ENCODE measurements at places on chromosomes 16 and 17.

DNA sequence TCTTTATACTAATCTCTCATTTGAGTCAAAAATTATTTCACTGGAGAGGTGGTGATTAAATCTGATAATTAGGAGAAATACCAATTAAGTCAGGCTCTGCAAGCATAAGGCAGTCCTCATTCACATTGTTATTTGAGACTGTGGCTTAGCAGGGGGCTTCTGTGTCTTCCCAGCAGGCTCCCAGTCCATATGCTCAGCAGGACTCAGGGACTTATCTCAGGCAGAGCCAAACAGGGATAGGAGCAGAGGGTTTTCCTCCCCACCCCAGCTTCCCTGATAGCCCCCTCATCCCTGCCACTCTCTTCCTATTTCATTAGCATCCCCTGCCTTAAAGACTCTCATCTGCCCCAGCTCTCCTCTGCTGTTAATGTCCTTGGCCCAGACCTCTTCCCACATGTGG lies 104.3 kb upstream of the DNAH9 start:
- H3K36me3 ChIP-seq = no peaks in the 10 kb centered on the region
- DNase-seq = no peak
- H3K4me3 ChIP-seq = no peak overlapping the region
- no peaks in the 10 kb centered on the region for H3K27me3 ChIP-seq

DNA sequence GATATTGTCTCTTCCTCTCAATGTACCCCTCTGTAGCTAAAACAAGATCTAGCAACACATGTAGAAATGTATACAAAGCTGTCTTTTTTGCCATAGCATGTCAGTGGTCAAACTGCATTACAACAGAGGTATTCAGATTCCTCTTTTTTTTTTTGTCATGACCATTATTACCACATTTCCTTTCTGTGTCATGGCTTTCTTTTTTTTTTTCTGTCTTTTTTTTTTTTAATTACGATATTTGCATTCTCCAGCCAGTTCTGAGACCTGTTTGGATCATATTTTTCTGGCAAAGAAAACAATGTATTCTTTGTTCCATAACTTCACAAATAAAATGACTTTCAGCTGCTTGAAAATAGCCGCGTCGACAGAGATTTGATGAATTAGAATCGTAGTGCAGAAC lies 27.4 kb upstream of the CAPNS2 start:
- no peaks in the 10 kb centered on the region for H3K36me3 ChIP-seq
- no peaks in the 10 kb centered on the region for H3K27me3 ChIP-seq
- DNase-seq = no peak

GRCh38 chr17:40536295-40537171 lies 28.7 kb downstream of the CCR7 start:
- peaks cover 77% of the 10 kb centered on the region for H3K4me1 ChIP-seq
- no peaks in the 10 kb centered on the region for H3K36me3 ChIP-seq
- no peak for DNase-seq
- no peak overlapping the region for H3K4me3 ChIP-seq
- peak overlapping the region; percentile 91 for H3K27ac ChIP-seq

DNA sequence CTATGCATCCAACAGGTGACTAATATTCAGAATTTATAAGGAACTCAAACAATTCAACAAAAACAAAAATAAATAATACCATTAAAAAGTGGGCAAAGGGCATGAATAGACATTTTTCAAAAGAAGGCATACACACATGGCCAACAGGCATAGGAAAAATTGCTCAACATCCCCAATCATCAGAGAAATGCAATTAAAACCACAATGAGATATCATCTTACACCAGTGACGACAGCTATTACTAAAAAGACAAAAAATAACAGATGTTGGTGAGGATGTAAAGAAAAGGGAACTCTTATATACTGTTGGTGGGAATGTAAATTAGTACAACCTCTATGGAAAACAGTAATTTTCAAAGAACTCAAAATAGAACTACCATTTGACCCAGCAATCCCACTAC lies 250.4 kb upstream of the N4BP1 start:
- no peak overlapping the region for H3K27ac ChIP-seq
- no peak for DNase-seq
- H3K27me3 ChIP-seq = no peaks in the 10 kb centered on the region
- no peaks in the 10 kb centered on the region for H3K4me1 ChIP-seq
- no peaks in the 10 kb centered on the region for H3K36me3 ChIP-seq

GRCh38 chr17:78174870-78175642 lies 6.7 kb downstream of the SYNGR2 start:
- H3K27me3 ChIP-seq = no peaks in the 10 kb centered on the region
- no peak for DNase-seq
- H3K27ac ChIP-seq = peak overlapping the region; percentile 79
- no peaks in the 10 kb centered on the region for H3K36me3 ChIP-seq
- no peak overlapping the region for H3K4me3 ChIP-seq
- peaks cover 60% of the 10 kb centered on the region for H3K4me1 ChIP-seq

- H3K27me3 ChIP-seq = no peaks in the 10 kb centered on the region
- no peak for DNase-seq
- H3K27ac ChIP-seq = no peak overlapping the region
- peaks cover 10% of the 10 kb centered on the region for H3K4me1 ChIP-seq
- H3K4me3 ChIP-seq = no peak overlapping the region
These were observed 93.1 kb downstream of the RTN4RL1 start for GRCh38 chr17:1931844-1932579.

GRCh38 chr17:21039839-21040575 lies 2.8 kb downstream of the USP22 start:
- H3K4me3 ChIP-seq = peak overlapping the region; percentile 88
- no peaks in the 10 kb centered on the region for H3K36me3 ChIP-seq
- peaks cover 73% of the 10 kb centered on the region for H3K4me1 ChIP-seq
- H3K27me3 ChIP-seq = no peaks in the 10 kb centered on the region
- peak overlapping the region; percentile 100 for H3K27ac ChIP-seq

GRCh38 chr16:83762141-83762991 lies 45.4 kb upstream of the HSBP1 start:
- H3K4me1 ChIP-seq = no peaks in the 10 kb centered on the region
- DNase-seq = no peak
- H3K27ac ChIP-seq = no peak overlapping the region

DNA sequence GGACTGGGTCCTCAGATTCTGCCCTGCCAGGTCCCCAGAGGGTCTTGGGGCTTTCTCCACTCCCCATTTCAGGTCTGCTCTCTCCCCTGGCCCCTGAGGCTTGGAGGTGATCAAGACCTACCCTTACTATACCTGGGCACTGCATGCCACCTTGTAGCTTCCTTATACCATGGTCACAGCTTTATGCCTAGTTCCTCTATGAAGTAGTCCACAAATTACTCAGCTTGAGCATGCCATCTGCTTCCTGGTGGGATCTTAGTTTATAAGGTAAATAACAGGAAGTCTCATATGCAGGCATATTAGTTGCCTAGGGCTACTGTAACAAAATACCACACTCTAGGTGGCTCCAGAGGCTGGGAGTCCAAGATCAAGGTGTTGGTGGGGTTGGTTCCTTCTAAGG lies 11.0 kb upstream of the PMFBP1 start:
- no peak overlapping the region for H3K27ac ChIP-seq
- H3K4me1 ChIP-seq = no peaks in the 10 kb centered on the region
- no peak overlapping the region for H3K4me3 ChIP-seq
- no peak for DNase-seq
- no peaks in the 10 kb centered on the region for H3K27me3 ChIP-seq

DNA sequence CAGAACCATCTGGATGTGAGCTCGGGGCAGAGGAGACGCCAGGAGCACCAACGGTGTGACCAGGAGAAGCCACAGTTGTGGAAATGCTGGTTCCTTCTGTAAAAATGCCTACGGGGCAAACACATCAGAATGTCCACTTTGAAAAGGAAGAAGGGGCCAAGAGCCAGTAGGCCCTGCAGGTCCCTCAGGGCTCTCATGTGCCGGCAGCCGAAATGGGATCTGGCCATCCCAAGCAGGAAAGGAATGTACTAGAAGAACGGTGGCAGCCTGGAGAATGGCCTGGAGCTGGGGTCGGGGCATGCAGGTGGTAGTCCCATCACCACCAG lies 162.1 kb upstream of the PLCG2 start:
- H3K4me3 ChIP-seq = no peak overlapping the region
- H3K36me3 ChIP-seq = no peaks in the 10 kb centered on the region
- peaks cover 85% of the 10 kb centered on the region for H3K4me1 ChIP-seq
- peak overlapping the region; percentile 77 for H3K27ac ChIP-seq
- no peaks in the 10 kb centered on the region for H3K27me3 ChIP-seq

- no peaks in the 10 kb centered on the region for H3K36me3 ChIP-seq
- no peaks in the 10 kb centered on the region for H3K4me1 ChIP-seq
- no peak for DNase-seq
- no peak overlapping the region for H3K27ac ChIP-seq
- H3K4me3 ChIP-seq = no peak overlapping the region
These were observed 13.0 kb downstream of the C16orf87 start for GRCh38 chr16:46817961-46818360.

GRCh38 chr16:78195797-78196196 lies 96.3 kb downstream of the WWOX start:
- H3K4me3 ChIP-seq = no peak overlapping the region
- H3K27ac ChIP-seq = no peak overlapping the region
- no peak for DNase-seq
- no peaks in the 10 kb centered on the region for H3K36me3 ChIP-seq

DNA sequence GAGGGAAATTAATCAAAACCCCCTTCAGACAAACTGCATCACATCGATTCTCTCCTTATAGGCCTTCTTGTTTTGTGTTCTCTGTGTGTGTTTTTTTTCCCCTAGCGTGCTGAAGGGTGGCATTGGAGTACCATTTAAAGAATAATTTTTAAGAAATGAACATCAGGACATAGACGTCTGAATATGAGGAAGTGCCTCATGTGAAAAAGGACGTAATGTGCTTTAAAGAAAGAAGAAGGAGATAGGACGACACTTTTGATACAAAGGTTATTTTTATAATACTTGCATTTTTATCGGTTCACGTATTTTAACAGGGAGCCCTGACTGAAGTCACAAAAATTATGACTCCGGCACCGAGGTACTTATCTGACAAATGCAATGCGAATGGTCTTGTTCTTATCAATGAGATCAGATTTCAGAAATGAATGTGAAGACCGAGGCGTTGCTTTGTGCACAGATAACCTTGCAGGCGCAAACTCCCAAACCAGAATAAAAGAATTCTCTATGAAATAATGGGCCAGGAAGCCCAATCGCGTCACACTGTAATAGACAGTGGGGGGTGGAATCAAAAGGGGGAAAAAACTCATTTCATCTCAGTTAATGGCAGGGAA lies 606.3 kb downstream of the MAF start:
- H3K27me3 ChIP-seq = no peaks in the 10 kb centered on the region
- H3K4me3 ChIP-seq = no peak overlapping the region
- no peaks in the 10 kb centered on the region for H3K36me3 ChIP-seq
- no peak for DNase-seq

DNA sequence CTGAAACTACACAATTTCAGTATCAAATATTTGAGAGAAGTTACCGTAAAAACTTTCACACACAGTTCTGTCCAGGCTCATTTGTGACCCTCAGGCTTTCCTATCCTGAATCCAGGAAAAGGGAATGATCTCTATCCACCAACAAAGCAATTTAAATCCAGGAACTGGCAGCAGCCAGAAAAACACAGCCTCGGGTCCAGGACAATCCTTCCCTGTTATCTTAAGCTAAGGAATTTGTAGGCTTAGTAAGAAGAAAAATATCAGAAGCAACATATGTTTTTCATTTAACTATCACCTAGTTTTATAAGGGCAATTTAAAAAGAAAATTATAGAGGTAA lies 47.1 kb downstream of the TEX2 start:
- no peaks in the 10 kb centered on the region for H3K36me3 ChIP-seq
- H3K27me3 ChIP-seq = no peaks in the 10 kb centered on the region
- H3K27ac ChIP-seq = peak overlapping the region; percentile 52
- H3K4me1 ChIP-seq = peaks cover 52% of the 10 kb centered on the region
- no peak for DNase-seq

DNA sequence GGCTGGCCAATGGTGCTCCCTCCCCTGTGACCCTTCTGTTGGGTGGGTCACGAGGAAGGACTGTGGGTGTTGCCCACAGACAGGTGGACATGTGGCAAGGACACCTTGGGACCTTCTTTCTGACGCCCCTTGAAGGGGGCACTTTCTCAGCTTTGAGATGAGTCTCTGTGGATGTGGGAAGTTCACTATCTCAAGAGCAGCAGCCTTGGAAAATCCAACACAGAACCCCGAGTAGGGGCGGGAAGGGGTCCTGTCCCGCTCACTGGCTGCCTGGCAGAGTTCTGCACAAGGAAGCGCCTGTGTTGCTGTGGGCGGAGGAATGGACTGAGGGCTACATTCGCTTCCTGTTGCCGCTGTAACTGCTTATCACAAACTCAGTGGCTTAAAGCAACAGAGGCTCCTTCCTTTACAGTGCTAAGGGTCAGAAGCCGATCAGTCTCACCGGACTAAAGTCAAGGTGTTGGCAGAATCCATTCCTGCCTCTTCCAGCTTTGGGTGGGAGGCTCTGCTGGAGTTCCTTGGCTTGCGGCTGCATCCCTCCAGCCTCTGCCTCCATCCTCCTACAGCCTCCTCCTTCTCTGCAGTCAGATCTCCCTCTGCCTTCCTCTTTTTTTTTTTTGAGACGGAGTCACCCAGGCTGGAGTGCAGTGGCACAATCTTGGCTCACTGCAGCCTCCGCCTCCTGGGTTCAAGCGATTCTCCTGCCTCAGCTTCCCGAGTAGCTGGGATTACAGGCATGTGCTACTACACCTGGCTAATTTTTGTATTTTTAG lies 305.2 kb downstream of the SEC14L1 start:
- H3K27me3 ChIP-seq = no peaks in the 10 kb centered on the region
- DNase-seq = no peak
- H3K4me1 ChIP-seq = peaks cover 97% of the 10 kb centered on the region
- H3K27ac ChIP-seq = peak overlapping the region; percentile 85
- no peak overlapping the region for H3K4me3 ChIP-seq

DNA sequence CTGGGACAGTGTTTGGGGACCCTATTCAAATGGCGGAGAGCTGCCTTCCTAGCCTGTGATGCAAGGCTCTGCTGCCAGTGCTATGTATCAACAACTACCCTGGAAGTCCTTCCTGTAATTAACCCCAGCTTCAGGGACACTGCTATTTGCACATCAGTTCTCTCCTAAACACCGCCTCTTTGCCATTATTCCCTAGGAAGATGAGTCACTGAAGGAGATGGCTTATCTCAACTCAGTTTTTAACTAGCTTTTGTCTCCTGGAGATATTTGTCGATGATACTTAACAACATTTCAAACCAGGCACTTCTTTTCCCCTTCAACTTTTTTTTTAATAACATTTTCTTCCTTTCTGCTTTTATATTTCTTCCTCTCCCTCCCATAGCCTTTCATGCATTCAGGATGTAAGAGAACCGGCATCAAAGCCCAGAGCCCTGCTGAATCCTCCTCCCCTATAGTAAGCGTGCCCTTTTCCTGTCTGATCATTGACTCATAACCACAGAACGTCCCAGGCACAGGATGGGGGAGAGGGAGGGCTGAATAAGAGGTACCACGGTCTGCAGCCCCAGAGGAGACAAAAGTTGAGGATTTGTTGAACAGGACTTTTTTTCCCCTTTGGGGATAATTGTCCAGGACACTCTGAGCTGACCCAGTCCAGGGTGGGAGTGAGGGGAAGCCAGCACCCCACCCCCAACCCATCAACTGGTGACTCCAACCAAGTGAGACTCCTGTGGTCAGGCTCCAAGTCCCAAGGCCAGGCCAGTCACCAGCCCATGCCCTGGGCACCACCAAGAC lies 387.8 kb upstream of the SALL1 start:
- H3K27ac ChIP-seq = peak overlapping the region; percentile 66
- peaks cover 13% of the 10 kb centered on the region for H3K4me1 ChIP-seq
- no peaks in the 10 kb centered on the region for H3K27me3 ChIP-seq
- no peak overlapping the region for H3K4me3 ChIP-seq

- no peaks in the 10 kb centered on the region for H3K36me3 ChIP-seq
- H3K27me3 ChIP-seq = no peaks in the 10 kb centered on the region
- H3K4me3 ChIP-seq = no peak overlapping the region
- no peak overlapping the region for H3K27ac ChIP-seq
These were observed 93.6 kb downstream of the WSCD1 start for GRCh38 chr17:6163612-6164333.
